ENCODE measurements at places on chromosomes 12 and 14.

DNA sequence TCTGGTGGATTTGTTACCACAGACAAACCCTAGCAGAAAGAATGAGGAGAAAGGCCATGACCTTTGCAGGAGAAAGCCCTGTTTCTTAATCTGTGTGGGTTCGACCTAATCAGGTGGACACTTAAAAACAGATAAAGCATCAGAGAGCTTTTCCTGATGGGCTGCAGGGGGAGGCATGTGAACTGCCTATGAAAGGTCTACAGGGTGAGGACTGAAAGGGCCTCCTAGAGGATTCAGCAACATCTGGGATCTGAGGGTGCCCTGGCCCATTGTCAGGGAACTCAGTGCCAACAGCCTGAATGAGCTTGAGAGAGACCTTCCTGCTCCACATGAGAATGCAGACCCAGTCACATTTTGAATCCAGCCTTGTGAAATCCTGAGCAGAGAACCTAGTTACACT is 178.8 kb upstream of the DDHD1 start:
- DNase-seq: no peak

GRCh38 chr12:78863482-78864402 is 832 bp upstream of the SYT1 start:
- DNase-seq: no peak

DNA sequence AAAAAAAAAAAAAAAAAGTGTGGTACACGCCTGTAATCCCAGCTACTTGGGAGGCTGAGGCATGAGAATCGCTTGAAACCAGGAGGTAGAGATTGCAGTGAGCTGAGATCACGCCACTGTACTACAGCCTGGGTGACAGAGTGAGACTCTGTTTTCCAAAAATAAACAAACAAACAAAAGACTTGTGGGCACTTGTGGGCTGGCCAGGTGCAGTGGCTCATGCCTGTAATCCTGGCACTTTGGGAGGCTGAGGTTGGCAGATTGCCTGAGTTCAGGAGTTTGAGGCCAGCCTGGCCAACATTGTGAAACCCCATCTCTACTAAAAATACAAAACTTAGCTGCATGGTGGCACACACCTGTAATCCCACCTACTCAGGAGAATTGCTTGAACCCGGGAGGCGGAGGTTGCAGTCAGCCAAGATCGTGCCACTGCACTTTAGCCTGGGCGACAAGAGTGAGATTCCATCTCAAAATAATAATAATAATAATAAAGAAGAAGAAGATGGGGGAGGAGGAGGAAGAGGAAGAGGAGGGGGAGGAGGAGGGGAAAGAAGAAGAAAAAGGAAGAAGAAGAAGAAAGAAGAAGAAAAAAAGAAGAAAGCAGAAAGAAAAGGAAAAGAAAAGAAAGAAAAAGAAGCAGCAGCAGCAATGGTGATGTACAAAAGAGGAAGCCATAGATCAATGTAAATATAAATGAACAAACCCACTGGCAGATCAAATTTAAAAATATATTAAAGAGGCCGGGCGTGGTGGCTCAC is 27.9 kb upstream of the CCNT1 start:
- no peak for DNase-seq

DNA sequence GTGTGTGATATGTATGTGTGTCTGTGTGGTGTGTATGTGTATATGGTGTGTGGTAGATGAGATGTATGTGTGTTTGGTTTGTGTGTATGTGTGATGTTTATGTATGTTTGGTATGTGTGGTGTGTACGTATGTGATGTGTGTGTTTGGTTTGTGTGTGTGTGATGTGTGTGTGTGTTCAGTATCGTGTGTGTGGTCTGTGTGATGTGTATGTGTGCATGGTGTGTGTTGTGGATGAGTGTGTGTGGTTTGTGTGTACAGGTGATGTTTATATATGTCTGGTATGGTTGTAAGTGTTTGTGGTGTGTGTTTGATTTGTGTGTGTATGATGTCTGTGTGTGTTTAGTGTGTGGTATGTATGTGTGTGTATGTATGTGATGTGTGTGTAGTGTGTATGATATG is 199.4 kb downstream of the SUDS3 start:
- no peak for DNase-seq
